NCI-H187 treated with DMSO at 0.1 percent for 48 hours (cell line): ENCODE measurements at places on chromosomes 16 and 17.

GRCh38 chr16:73019457-73020362, 28.2 kb downstream of the ZFHX3 start:
- DNase-seq: no peak

- no peak for DNase-seq
Measured at GRCh38 chr17:44216694-44217093, 2.8 kb downstream of the UBTF start.

DNA sequence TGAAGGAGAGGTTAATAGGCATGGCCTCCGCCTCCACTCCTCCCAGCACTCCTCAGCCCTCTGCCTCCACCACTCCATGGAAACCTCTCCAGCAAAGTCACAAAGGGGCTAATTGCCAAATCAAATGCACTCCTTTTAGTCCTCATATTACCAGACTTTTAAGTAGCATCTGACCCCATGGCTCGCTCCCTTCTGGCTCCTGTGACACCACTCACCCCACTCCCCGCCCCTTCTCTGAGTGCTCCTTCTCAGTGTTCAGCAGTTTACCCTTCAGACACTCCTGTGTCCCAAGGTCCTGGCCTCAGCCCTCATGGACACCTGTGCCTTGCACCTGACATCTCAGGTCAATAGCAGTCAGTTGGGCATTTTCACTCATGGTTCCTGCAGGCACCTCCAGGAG, 243.5 kb upstream of the CCL2 start:
- no peak for DNase-seq

- DNase-seq: no peak
Measured at GRCh38 chr17:77449373-77449907, 308.7 kb downstream of the SEC14L1 start.

GRCh38 chr17:29622337-29623282, at the start of gene CORO6:
Gene CORO6, minus strand, starts transcription at chr17:29622912. Its CDS starts 1,491 bp downstream, at chr17:29621421.
- DNase-seq: no peak

GRCh38 chr17:55452139-55452790, 30.6 kb upstream of the MMD start:
- DNase-seq: no peak

DNA sequence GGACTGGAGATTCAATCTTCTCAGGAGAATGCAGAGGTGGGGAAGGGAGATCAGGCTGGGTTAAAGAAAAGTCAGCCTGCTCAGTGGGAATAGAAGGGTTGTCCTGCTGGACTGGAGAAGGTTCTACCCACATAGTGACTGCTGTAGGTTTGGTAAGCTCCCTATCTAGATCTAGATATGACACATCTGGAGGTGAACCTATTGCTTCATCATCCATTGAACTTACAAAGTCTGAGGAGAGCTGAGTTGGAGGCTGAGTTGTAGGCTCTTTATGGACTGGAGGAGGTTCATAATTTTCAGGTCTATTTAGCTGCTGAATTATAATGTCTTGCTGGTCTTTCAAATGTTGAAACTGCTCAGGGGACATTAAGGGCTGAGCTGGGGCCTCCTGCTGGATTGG, 46.0 kb upstream of the NF1 start:
- DNase-seq: no peak

DNA sequence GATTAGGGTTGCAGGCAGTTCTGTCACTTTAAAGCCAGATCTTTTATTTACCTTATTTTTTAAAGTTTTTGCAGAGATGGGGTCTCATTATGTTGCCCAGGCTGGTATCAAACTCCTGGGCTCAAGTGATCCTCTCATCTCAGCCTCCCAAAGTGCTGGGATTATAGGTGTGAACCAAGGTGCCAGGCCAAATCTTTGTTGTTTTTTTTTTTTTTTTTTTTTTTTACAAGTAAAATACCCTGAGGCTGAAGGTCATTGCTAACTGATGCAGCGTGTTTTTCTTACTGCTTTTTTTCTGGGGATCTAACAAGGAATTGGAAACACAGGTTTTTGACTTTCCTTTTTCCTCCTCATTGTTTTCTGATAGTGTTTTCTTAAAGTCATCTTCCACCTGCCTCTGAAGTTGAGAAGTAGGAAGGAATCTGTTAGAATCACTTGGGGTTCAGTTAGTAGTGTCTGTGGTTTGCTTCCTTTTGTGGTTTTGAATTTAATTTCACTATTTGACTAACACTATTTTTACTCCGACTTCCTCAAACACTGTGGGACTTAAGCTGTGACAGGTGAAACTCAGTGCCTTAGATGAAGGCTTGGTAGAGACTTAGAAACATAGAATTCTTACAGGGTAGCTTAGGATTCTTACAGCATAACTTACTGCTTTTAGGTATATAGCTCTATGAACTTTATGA, 22.2 kb downstream of the CLTC start:
- no peak for DNase-seq

DNA sequence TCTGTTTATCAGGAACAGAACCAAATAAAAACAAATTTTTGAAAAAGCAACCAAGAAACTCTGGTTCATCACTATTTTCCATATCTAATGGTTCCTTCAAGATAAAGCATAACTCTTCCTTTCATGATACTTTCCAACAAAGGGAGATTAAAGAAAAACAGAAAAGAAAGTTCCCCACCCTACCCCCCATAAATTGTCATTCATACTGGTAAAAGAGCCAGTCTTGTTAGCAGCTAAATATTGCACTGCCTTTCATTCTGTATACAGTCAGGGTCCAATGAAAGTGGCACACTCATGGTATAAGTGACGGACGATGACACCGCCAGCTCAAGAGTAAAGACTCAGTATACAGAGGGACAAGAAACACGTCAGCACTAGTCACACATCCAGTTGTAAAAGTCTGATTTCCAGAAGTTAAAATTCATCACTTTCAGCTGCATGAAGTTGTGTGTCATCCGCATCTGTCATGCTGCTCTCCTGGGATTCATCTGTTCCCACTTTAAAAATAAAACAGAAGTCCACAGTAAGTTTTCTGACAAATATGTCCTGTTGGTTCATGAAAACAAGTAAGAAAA, 68.5 kb downstream of the CDC27 start:
- no peak for DNase-seq

DNA sequence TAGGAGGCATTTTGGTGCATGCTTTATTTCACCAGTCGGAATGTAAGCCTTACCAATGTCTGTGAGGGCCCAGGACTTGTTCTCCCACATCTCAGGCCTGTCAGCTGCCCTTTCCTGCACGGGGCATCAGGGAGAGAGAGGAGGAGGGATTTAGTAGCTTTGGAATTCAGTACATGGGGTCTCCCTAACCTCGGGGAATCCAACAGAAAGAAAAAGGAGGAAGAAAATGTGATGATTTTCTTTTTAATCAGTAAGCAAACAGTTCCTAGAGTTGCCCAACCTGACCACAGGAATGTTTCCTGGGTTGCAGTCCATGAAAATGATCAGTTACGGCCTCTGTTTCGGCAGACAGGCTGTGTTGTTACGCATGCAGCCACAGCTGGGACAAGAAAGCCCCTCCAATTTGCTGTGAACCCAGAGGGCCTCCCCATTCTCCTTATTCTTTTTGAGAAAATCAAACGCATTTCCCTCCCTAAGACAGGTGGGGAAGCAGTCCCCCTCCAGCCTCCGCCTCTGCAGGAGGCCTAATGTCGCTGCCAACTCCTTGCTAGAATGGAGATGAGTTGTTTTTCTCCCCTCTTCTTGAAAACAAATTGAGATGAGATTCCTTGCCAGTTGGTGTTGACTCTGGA, 53.1 kb upstream of the TANGO6 start:
- DNase-seq: no peak

- DNase-seq: no peak
Measured at GRCh38 chr17:75704963-75705875, 16.0 kb upstream of the ITGB4 start.

DNA sequence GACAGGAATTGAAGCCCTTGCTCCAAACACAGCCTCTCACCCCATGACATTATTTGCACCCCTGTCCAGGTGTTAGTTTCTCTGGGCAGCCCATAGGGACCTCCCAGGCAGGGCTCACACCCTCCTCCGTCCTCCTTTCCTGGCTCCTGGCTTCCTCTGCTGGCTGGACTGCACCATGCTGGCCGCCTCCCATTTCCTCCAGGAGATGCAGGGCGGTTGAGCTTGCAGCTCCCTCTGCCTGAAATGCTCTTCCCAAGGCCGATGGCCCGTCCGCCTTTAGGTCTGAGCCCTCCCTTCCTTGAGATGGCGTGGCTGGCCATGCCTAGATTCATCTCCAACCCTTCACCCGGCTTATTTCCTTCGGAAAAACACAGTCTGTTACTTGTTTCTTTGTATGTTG, 334.8 kb downstream of the SNX29 start:
- no peak for DNase-seq

DNA sequence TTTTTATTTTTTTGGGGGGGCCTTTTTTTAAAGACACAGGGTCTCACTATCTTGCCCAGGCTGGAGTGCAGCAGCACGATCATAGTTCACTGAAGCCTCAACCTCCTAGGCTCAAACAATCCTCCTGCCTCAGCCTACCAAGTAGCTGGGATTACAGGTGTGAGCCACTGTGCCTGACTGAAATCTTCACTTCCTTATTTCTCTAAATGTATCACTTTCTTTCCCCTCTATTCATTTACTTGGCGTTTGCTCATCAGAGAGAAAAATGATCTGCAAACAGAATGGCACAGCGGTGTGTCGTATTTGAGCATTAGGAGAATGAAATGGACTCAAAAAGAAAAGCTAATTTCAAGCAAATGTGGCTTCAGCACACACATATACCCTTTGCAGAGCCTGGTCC, 44.3 kb upstream of the CDH5 start:
- no peak for DNase-seq

GRCh38 chr16:78791926-78792325, 692.5 kb downstream of the WWOX start:
- no peak for DNase-seq

DNA sequence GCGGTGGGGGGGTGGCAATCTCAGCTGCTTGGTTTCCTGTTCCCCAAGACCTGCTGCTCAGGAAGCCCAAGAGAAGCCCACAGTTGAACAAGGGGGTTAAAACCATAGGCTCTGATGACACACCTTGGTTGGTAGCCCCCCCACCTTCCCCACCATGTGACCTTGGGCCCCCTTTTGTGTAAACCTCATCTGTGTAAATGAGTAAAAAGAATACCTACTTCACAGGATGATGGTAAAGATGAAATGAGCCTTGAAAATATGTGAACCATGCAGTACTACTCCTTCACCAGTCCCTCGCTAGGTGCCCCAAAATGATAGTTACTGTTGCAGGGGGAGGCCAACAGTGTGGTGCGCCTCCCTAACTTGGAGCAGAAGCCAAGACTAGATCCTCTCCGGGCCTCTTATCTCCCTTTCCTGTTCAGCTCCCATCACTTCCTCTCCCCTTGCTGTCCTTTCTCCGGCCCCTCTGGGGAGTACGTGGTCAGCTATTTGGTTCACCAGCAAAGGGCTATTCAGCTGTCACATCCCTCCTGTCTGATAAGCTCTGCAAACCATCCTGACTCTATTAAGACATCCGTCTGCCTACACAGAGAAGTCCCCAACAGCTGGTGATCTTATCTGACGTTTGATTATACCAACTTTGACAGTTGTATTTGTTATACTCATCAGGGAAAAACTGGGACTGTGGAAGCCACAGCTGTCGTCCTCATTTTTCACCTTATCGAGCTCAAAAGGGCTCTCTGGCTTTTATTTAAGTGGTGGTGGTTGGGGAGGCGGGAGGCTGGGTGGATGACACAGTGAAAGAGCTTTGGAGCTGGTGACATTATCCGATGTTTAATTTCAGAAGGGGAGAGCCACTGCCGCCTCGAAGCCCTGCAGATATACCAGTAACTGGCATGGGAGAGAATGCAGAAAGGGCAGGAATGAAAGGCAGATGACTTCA, 19.9 kb downstream of the DCAKD start:
- no peak for DNase-seq

- no peak for DNase-seq
Measured at GRCh38 chr17:64254755-64255154, 8.3 kb downstream of the TEX2 start.

DNA sequence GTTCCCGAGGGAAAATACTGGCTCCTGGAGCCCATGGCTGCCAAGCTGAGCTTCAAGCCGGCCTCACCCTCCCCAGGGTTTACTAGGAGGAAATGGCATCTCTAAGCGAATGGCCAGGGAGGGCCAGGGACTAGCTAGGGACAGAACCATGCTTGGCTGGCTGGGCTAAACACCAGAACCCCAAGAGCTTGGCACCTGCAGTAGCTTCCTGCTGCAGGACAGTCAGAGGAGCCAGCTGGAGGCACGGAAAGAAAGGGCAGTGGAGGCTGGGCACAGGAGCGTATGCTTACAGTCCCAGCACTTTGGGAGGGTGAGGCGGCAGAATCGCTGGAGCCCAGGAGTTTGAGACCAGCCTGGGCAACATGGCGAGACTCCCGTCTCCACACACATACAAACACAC, 33.7 kb downstream of the PEMT start:
- DNase-seq: no peak

GRCh38 chr17:17671369-17672129, 9.7 kb upstream of the RAI1 start:
- no peak for DNase-seq

- no peak for DNase-seq
Measured at GRCh38 chr17:55114283-55114682, 145.7 kb downstream of the STXBP4 start.

GRCh38 chr16:72873044-72873443, 174.9 kb downstream of the ZFHX3 start:
- no peak for DNase-seq

GRCh38 chr16:75911896-75912295, 185.6 kb upstream of the CPHXL start:
- no peak for DNase-seq

DNA sequence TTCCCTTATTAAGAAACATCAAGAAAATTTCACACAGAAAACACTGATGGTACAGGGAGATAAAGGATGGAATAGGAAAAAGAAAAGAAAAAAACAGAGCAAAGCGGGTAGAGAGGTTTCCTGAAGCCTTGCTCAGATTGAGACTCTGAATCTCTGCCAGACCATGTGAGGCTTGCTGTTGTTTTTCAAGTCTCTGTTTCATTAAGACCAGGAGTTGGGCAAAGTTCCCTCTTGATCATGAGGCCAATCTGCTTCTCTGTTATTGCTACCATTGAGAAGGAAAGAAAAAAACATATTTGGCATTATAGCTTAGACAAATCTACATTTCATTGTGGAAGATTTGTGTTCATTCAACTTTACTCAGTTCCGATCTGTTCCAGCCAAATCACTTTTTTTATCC, 201.6 kb upstream of the SOX9 start:
- DNase-seq: no peak

DNA sequence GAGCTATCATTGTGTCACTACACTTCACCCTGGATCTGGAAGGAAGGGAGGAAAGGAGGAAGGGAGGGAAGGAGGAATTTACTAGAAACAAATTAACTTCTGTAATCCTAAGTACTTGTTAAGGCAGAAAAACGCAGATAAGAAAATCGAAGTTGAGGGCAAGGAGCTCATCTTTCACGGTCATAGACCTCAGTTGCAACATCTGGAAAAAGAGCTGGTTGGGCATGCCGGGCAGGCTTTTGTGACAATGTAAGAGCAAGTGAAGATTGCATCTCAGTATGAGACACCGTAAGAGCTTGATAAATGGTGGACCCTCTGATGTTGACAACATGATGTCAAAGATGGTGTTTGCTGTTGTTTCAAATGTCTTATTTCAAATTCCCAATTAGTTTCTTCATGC, 721.5 kb downstream of the MAF start:
- no peak for DNase-seq
